ENCODE measurements at places on chromosomes 6 and 20. TPM values are rescaled to one million over a fixed set of nuclear protein-coding genes. Genes with fewer than 3 reads are reported as not detected.

- DNase-seq, result no peak
Measured at GRCh38 chr6:138647006-138647405, 126.6 kb upstream of the CCDC28A start.

DNA sequence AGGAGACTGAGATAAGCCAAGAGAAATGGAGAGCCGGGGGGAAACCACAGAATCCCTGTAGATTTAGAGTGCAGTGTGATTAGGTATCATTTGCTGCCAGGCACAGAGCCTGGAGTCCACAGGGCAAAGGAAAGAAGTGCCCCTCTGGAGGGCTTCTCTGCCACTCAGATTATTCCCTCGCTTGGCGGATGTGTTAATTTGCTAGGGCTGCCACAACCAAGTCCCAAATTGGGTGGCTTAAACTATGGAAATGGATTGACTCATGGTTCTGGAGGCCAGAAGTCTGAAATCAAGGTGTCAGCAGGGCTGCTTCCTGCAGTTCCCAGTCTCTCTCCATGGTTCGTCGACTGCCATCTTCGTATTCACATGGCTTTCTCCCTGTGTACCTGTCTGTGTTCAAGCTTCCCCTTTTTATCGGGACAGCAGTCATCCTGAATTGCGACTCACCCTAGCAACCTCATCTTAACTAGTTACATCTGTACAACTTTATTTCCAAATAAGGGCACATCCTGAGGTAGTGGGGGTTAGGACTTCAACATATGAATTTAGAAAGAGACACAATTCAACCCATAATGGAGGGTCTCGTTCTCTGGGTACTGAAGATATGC lies 122.2 kb downstream of the ANKRD60 start:
- no peak for DNase-seq

The PIGU gene
- total RNA-seq, result 19.0 TPM

GRCh38 chr6:56963043-56963442 lies 8.1 kb downstream of the BEND6 start:
- no peak for DNase-seq

DNA sequence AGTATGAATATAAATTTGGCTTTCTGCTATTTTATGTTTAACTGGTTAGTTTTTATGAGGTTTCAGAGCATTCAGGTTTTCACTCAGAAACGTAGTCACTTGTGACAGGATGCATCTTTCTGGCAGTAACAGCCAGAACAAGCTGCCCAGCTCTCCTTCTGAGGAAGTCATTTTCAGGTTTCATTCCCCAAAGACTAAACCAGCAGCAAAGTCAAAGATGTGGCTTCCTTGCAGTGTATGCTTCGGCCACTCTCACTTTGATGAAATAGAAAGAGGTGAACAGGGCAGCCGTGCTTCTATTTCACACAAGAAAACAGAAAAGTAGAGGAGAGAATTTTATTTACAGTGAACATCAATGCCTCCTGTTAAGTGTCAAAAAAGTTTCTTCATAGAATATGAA lies 469.1 kb downstream of the BTBD3 start:
- no peak for DNase-seq

The PKIB gene
- total RNA-seq, result 0.26 TPM

- no peak for DNase-seq
Measured at GRCh38 chr6:87054143-87054833, 40.6 kb downstream of the CGA start.

The GNMT gene
- total RNA-seq, result 0.76 TPM

- DNase-seq, result no peak
Measured at GRCh38 chr6:50271266-50271665, 221.5 kb upstream of the DEFB112 start.

DNA sequence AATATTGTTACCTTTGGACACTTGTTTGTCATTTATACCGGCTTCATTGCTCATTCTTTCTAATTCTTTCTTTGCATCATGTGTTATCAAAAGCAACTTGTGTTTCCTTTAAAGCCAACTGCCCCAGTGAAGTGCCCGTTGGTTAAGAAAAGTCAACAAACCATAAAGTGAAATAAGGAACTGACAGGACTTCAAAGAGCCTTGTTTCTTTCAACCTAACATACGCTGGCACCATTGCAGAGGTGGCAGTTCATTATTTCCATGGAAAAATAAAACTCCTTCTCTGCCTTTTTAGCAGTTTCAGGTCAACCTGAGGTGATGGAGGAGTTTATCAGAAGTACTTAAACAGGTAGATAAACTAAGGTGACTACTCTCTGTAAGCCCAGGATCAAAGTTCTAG lies 28.8 kb downstream of the FERMT1 start:
- no peak for DNase-seq

- no peak for DNase-seq
Measured at GRCh38 chr20:3729811-3730540, 2.5 kb upstream of the HSPA12B start.

- no peak for DNase-seq
Measured at GRCh38 chr20:46770330-46771194, 61.1 kb downstream of the SLC2A10 start.

DNA sequence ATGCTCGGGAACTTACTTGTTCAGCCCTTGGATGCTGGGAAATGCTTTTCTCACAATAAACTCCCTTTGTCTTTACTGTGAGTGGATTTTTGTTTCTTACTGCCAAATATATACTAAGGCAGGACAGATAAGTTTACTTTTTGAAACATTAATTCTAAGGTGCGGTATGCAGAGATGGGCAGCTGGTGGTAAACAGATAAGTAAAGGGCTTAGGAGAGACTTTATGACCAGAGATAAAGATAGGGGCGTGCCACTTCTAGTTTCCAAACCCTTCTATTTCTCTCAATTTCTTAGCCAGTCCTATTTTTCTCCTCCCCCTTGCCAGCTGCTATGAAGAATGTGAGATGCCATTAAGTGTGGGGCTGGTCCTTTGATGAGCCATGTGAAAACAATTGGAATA lies 16.3 kb downstream of the SAMD3 start:
- DNase-seq, result no peak

DNA sequence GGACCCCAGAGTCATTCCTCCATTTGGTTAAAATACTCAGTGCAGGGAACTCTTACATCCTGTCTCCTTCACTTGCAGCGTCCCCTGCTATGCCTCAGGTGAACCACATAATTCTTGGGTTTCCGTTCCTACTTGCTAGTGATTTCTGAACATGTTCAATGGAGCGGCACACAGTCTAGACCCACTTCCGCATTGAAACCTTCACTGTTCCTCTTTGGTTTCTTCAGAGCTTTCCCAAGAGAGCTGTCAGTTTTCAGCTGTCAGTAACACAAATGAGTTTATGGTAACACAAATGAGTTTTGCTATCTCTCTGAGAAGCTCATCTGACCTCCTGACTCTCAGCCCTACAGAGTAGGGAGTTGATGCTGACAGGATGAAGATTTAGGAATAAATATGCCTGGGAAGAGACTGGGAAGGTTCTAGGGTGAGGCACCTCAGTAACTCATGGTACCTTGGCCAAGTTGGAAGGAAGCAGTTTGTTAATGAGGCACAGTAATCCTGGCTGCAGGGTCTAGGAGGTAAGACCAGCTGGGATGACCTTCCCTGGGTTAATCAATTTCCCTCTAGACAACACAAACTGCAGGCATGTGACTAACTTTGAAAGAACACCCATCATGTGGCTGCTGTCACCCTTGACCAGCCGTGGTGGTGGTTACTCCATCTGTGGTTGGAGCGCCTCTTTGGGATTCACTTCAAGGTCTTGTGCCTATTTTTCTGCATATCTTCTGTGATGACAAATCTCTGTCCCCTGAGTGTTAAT lies 5.4 kb downstream of the SYS1 start:
- no peak for DNase-seq

The TMEM244 gene
- total RNA-seq, result not detected

Measured in esophagus squamous epithelium (tissue), 5 donors.